ENCODE measurements at places on chromosomes 5 and 9.

DNA sequence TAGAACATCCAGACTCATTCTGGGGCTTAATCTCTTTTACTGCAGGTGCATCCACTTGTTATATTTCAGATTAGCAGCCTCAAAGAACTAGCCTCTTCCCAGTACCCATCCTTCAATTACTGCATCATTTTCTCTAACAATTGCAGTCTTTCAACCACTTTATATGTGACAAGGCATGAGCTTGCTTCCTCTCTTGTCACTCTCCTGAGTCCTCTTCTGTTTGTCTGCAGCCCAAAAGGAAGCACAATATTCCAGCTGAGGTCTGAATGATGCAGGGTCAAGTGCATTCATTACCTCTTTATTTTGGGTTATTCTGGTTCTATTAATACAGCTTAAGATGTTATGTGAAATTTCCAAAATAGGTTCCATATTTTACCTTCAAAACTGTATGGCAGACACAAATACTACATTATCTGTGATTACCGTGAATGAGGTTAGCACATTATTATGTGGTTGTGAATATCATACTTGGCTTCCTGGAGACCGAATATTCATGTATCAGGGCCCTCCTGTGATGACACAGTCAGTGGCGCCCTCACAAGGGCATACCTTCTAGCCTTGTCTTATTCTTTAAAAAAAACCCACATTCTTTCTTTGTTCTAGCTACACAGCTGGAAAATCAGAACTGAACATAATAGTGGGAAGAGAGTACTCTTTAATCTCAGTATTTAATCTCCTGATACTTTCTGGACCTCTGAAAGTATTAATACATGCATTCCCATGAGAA lies 323.8 kb downstream of the PDE4D start:
- no peak for DNase-seq

DNA sequence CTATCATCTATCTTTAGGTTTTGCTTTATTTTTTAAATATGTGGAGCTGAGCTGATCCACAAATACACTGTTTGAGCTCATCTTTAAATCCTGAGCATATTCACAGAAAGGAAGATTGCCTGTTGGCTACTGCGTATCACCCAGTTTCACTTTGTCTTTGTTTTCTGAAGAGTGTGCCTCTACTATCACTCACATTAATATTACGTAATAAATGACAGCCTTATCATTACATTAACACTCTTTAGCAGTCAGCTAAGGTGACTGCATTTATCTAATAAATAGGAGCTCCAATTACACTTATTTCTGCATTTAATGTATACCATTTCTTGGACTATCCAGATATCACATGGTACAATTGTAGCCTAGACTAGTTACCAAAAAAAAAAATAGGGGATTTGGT lies 511.7 kb downstream of the NR2F1-AS1 start:
- no peak for DNase-seq

DNA sequence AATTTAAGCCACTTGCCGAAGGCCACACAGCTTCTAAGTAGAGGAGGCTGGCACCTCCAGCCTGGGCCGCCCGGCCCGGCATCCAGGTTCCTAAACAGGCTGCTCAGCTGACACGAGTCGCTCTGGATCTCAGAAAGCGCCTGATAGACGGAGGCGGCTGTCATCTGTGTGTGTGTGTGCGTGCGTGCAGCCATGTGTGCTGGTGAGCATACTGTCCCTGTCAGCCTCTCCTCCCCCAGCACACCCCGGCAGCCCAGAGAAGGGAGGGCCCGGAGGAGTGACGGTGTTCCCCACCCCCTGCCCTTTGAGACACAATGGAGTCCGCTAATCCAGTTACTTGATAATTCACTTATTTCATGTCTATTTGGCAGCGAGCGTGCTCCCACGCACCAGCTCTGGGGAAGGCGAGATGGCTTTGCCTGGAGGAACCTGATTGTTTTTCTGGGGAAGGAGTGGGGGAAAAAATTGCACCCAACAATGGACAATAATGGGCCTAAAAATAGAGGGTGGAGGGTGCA lies 20.0 kb downstream of the NTNG2 start:
- no peak for DNase-seq

- DNase-seq = no peak
Observed at GRCh38 chr5:150615141-150615699, 25.2 kb upstream of the SYNPO start.

DNA sequence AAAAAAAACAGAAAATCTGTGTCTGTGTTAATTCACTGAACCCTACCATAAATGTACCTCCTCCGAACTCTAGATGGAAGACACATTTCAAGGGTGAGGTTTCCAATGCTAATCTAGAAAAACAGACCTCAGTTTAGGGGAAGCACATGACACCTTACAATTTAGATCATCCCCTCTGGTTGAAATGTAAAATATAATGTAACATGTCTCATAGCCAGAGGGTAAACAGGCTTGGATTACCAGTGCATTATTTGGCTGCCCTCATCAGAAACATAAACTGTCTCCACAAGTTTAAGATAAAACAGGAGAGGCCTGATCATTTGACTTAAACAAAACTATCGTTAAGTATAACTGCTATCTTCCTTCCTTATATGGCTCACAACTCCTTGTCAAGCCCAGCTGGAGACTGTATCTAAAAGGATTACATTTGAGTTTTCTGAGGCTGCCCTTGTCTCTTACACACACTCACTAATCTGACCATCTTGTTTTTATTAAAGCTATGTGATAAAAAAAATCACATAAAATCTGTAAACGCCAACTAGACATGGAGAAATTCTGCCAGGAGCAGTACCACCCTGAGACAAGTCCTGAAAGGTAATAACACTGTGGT lies 105.7 kb downstream of the LURAP1L start:
- DNase-seq = no peak

- DNase-seq = peak; percentile 66
Observed at GRCh38 chr5:110738503-110738811, 350 bp upstream of the SLC25A46 start.

DNA sequence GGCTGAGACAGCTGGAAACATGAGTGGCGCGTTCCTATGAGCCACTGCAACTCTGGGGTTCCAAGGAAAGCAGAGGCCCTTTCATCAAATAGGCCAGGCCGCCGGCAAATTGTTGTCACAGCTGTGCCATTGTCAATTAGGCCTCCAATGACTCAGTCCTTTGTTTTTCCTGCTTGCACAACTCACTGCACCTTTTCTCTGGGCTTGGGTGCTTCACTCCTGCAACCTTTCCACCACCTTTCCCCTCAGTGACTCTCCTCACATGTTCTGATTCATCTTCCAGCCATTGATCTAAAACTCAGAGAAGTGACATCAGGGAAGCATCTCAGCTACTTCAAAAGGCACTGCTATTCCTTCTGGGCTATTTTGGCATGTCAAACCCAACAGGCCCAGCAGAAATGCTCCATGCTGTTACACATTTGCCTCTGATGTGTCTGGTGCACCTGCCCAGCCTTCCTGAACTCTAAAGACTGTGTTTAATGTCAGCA lies 653.7 kb downstream of the NR2F1-AS1 start:
- no peak for DNase-seq

DNA sequence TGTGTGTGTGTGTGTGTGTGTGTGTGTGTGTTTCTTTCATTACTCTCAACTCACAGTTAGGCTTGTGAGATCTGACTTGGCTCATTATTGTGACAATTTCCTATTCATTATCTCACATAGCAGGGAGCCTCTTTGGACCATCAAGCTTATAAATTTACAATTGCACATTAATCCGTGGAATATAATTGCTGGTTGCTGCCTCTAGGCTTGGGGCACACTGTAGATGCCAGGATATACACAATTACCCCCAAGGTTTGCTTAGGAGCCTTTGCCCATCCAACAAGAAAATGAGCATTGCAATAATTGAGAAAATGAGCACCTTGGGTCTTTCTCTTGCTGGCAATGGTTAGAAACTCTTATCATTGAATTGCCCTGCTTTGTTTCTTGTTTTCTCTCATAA lies 161.6 kb upstream of the DMRTA1 start:
- DNase-seq = no peak

DNA sequence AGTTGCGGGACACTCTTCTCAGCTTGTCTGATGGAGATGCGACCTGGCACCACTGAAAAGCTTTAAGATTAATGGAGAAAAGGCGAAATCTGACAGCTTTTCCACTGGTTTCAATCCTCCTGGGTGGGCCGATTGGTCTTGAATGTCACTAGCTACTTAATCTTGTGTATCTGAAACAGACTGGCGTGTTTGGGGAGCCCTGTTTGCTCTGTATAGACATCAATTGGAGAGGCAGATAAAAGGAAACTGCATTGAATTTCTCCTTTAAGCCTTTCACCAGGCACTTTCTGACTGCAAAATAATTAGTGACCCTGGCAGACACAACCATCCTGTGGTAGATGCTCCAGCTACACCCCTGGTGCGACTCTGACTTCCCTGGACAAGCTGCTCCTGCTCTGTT lies 224.2 kb downstream of the NDUFS4 start:
- no peak for DNase-seq
